ENCODE measurements at places on chromosomes 2 and 18. TPM values are rescaled to one million over a fixed set of nuclear protein-coding genes. Genes with fewer than 3 reads are reported as not detected.

DNA sequence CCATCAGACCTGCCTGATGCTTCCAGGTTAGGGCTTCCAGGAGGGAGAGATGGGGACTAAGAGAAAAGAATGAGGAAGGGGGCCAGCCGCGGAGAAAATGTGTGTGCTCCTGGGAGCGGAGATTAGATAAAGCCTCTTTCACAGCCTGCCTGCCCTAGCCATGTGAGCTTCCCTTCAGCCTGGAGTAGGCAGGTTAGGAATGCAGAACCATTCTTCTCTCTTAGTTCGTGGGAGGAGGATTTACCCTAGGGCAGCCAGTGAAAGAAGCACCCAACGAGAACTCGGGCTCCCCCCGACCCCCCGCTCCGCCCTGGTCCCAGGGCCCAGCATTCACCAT lies 36.1 kb downstream of the POMC start:
- DNase-seq, result no peak

The MATN3 gene
- total RNA-seq, result not detected

The UGT1A3 gene
- total RNA-seq, result not detected

- no peak for DNase-seq
These were observed 248.7 kb upstream of the TNP1 start for GRCh38 chr2:217108575-217109027.

DNA sequence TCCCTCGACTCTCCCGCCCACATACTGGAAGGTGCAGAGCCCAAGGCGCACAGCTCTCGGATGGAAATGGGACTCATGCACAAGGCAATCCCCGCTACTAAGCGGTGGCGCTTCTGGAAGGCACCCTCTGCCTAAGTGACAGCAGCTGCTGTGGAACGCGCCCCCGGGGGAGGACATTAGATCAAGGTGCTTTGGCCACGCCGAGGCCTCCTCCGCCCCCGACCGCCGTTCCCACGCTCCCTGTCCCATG lies 202 bp downstream of the MCEE start:
- no peak for DNase-seq

GRCh38 chr2:144516411-144516980 lies 3.4 kb downstream of the ZEB2 start:
- DNase-seq, result no peak

- no peak for DNase-seq
These were observed 18.5 kb downstream of the B3GNT7 start for GRCh38 chr2:231413921-231414476.

GRCh38 chr2:218149848-218150440 lies 16.8 kb downstream of the CXCR1 start:
- no peak for DNase-seq

- no peak for DNase-seq
These were observed 107.1 kb downstream of the TSHZ1 start for GRCh38 chr18:75317703-75318102.

DNA sequence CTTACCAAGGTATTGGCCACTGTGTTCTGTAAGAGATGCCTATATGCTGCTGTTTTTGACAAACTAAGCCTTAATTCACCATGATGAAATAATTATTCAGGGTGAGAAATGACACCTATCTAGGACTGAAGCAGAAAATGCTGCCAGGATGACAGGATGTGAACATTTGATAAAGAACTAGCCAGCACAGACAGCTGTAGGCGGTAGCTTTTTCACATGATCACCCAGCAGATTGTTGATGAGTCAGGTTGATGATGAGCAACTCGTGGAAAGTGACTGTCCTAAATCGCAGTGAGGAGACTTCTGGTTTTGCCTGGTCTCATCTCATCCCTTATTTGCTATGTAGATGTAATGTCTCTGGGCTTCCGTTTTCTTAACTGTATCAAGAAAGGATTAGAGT lies 144.1 kb downstream of the PRPF40A start:
- DNase-seq, result no peak

GRCh38 chr18:36107477-36107876 lies 21.7 kb downstream of the SLC39A6 start:
- no peak for DNase-seq

The NOL4 gene
- not detected for total RNA-seq

GRCh38 chr2:9285385-9285920 lies 78.8 kb downstream of the ASAP2 start:
- DNase-seq, result no peak

The ITPRIPL1 gene
- 31.6 TPM for total RNA-seq

GRCh38 chr2:14634489-14635390 lies 2.2 kb downstream of the LRATD1 start:
- DNase-seq, result no peak

GRCh38 chr2:173997269-173997668 lies 32.1 kb upstream of the SP3 start:
- no peak for DNase-seq

GRCh38 chr18:8235894-8236293 lies 373.3 kb upstream of the RAB12 start:
- no peak for DNase-seq

All from activated T-cell treated with anti-CD3 and anti-CD28 coated beads, Interleukin-2, amount 50 U/mL, for 4 hours (primary cell).